ENCODE measurements at places on chromosomes 3 and 15.

DNA sequence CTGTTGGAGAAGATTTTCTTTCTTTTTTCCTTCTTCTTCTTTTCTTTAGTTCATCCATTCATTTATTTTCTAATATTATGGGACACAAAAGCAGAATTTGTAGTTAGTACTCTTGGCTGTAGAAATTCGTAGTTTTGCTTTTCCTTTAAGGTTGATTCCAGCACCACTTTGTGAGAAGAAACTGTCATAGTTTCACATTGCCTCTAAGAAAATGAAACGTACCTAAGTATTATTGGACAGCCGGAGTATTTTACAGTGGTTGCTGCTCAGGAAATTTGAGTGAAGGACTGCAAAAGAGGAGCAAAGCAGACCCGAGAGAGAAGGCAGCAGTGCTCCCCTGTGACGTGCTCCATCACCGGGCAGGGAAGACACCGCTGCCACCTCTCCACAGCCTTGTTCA lies 48.1 kb downstream of the PLCL2 start:
- no peak for DNase-seq

GRCh38 chr3:96330795-96331194 lies 483.6 kb upstream of the EPHA6 start:
- no peak for DNase-seq

- DNase-seq, result no peak
Observed at GRCh38 chr3:16355828-16356227, 90.8 kb downstream of the OXNAD1 start.

DNA sequence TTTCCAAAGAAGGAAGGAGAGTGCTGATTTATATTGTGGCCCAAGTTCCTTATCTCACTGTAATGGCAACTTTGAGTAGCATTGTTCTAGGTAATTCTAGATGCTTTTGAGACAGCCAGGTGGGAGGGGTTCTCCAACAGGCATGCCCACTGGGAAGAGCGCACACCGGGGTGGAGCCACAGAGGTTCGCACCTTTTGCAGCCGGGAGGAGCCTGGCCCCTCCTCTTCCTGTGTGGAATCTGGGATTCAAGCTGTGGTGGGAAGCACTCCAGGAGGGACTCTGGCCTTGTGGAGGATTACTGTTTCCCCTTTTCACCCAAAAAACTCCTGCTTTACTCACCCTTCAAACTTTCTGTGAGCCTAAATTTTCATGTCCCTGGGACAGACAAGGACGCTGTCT lies 53.1 kb downstream of the CFAP20DC start:
- DNase-seq, result no peak

- DNase-seq, result no peak
Observed at GRCh38 chr15:89002830-89003229, 85.4 kb upstream of the ABHD2 start.

DNA sequence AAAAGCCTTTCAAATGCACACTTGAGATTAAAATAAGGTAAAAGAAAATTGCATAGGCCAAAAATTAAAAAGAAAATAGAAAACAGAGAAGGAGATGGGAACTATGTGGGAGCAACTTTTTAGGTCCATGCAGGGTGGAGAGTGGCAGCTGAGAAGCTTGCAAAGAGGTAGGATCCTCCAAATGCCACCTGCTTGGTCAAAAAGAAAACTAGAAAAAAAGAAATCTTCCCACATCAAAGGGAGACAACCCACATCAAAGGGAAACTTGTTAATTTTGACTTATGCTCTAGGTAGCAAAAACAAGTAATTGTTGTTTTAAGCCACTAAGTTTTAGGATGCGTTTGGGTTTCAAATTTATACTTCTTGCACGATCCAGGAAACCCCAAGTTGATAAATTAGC lies 342.9 kb downstream of the IL20RB start:
- no peak for DNase-seq

DNA sequence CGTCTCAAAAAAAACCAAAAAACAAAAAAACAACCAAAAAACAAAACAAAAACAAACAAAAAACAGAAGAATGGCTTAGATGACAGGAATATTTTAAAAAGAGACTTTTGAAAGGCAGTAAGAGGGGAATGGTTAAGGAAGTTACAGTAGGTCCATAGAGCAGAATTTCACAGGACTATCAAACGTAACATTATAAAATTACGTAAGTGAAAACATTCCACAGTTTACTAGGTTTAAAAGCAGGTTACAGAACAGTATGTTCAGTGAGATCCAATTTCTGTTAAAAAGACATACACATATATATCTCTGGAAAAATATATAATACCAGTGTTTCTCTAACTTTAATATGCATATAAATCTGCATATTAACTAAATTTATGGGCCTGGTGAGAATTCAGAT lies 50.2 kb upstream of the MUC13 start:
- no peak for DNase-seq

GRCh38 chr3:186097663-186098451 lies 11.0 kb downstream of the ETV5 start:
- DNase-seq, result no peak

All from naive B cell (primary cell).